Right ventricle myocardium inferior (tissue), 1 donor: ENCODE measurements at places on chromosomes 3 and 15.

- DNase-seq: no peak
Observed at GRCh38 chr3:188782613-188783124, 389.1 kb upstream of the TPRG1 start.

GRCh38 chr15:63483521-63484371 is 20.6 kb upstream of the USP3 start:
- no peak for DNase-seq

DNA sequence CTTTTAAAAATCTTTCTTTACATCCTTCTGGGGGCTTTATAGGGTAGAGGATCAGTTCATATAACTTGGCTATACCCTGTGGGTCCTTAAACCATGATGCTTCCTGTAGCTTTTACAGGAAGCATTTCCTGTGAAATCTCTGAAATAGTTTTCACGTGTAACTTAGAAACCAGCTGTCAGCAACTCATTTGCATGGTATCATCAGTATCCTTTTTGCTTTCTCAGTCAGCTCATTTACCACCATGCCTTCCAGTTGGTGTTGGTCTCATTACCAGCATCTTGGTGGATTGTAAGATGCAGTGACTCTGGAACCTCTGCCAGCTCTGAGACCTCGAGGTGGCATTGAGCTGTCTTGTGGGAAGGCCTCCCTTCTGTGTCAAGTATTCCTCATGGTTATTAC is 96.7 kb upstream of the MYZAP start:
- DNase-seq: no peak

- DNase-seq: no peak
Observed at GRCh38 chr3:31968369-31968926, 12.6 kb downstream of the OSBPL10 start.

- DNase-seq: no peak
Observed at GRCh38 chr3:143226678-143227291, 107.2 kb downstream of the CHST2 start.

GRCh38 chr3:68256635-68257223 is 602.3 kb upstream of the SUCLG2 start:
- no peak for DNase-seq

DNA sequence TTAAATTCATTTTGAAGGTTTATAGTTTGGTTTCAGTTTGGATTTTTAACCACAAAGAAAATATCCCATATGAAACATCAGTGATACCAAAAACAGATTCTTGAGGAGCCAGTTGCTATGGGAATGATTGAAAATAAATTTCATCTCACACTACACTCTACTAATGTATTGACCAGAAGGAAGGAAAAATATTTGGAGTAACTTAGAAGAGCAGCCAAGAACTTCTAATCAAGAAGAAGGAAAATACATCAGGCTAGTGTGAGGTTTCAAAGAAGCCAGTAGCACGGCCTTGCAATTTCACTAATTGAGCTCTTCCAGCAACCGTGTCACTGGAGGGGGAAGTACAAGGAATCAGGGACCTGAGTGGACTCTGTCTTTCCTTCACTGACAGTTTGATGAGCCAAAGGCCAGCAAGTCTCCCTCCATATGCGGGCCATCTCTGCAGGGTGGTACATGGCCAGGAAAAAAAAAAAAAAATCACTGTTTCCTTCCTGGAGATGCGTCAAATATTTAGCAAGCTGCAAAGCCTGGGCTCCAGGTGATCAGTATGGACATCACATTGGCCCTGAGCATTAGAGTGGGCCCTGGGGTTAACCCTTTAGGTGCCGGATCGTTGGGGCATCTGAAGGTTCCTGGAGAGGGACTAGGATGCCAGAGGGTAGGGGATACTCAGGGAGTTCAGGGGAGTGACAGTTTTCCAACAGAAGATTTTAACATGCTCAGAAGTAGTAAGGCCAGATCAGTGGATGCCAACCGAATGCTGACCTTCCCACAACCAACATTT is 37.1 kb downstream of the SLC12A8 start:
- DNase-seq: no peak

DNA sequence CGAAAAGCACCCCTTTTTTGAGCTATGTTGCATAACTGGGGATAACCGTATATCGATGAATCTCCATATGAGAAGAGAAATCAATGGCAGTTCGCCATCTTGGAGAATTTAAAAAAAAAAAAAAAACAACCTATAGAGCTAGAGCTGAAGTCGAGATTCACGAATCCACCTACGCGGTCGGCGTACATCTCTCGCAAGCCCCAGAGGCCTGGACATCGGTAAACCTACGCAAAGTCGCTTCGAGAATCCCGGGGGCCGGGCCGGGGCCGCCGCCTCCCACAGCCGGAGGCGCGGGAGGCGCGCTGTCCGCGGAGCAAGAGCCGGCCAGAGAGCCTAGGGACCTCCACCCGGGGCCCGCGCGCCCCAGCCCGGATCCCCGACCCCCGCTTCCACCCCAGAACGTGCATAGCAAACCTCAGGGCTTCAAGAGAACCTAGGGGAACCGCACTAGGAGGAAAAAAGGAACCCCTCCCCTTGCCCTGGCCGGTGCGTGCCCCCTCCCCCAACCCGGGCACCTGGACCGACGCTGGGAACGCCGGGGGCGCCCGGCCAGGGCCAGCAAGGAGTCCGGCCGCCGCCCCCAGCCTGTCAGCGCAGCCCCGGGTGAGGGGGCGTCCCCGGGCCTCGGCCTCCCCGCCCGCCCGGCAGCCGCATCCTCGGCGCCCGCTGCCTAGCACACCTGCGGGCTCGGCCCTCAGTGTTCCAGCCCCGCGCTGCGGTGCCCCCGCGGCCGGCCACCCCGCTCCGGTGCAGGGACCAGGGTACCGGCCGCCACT is 567 bp downstream of the PFN2 start:
- DNase-seq: peak; percentile 89

GRCh38 chr15:75696311-75696720 is 16.3 kb downstream of the CSPG4 start:
- DNase-seq: no peak

DNA sequence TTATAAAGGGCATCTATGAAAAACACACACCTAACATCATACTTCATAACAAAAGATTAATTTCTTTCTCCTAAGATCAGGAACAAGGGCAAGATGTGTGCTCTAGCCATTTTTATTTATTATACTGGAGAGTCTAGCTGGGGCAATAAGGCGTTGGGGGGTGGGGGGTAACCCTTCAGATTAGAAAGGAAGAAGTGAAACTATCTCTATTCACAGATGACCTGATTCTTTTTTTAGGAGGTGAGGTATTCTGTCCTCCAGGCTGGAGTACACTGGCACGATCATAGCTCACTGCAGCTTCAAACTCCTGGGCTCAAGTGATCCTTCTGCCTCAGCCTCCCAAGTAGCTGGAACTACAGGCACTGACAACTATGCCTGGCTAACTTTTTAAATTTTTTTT is 89.5 kb upstream of the MANF start:
- no peak for DNase-seq

GRCh38 chr3:119140466-119140865 is 5.5 kb upstream of the TEX55 start:
- DNase-seq: no peak

DNA sequence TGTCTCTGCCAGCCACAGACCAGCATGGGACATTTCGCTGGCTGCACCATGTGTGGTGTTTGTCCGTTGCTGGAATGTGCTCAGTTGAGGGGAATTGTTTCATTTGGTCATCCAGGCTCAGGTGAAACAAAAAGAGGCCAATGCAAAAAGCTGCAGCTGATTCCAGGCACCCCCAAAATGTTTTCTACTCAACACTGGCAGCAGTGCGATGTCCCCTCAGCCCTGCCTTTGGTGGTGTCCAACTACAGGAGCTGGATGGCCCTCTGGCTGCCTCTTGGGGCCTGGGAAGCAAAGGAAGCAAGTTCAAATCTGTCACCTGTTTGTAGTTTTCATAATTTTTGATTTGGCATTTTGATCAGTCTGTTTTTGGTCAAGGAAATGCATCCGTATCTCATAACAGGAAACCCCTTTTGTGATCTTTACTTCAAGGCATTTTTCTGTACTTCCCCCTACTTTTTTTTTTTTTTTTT is 141.8 kb downstream of the EEFSEC start:
- no peak for DNase-seq

DNA sequence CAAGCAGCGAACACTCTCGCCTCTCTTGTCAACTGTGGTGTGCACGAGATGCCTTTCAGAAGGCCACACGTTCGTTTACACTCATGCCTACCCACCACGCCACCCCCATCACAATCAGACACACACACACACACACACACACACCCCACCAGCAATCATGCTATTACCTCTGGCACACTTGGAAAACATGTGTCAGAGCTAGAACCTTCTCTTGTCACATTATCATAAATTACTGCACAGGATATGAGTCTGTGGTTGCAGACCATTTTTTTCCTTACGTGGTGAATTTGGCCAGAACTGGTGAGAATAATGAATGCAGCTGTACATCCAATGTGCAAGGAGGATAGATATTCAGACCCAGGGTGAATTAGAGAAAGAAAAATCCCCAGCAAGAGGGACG is 52.4 kb downstream of the TRIM69 start:
- DNase-seq: no peak

DNA sequence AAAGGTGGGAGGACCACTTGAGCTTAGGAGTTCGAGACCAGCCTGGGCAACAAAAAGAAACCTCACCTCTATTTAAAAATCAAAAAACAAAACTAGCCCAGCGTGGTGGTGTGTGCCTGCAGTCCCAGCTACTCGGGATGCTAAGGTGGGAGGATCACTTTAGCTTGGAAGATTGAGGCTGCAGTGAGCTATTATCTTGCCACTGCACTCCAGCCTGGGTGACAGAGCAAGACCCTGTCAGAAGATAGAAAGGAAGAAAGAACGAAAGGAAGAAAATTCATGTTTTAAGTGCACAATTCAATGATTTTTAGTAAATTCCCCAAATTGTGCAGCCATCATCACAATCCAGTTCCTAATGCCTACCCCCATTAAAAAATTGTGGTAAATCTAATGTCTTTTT is 7.8 kb downstream of the FSD2 start:
- no peak for DNase-seq
